Heart left ventricle (tissue), 16 donors: ENCODE measurements at places on chromosomes 7 and 10. TPM values are rescaled to one million over a fixed set of nuclear protein-coding genes. Genes with fewer than 3 reads are reported as not detected.

DNA sequence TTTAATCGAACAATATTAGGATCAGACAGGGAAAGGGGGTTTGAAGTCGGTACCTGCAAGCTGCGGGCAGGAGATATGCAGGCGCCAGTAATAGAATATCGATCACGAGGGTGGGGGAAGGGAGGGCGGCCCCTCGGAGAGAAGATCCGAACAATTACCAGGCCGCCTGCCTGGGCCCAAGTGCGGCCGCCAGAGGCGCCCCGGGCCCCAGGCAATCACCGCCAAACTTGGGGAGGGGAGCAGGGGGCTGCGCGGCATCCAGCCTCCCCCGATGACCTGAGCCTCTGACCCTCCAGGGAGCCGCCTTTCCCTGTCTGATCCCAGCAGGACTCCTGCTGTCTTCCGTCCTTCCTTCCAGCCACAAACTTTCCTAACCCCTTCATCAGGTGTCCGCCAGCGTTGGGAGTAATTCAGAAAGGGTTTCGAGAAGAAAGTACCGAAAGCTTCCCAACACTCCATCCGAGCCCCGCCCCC lies 1.1 kb downstream of the NKX1-2 start:
- no peak for DNase-seq

The RET gene
- 0.84 TPM for polyA plus RNA-seq

DNA sequence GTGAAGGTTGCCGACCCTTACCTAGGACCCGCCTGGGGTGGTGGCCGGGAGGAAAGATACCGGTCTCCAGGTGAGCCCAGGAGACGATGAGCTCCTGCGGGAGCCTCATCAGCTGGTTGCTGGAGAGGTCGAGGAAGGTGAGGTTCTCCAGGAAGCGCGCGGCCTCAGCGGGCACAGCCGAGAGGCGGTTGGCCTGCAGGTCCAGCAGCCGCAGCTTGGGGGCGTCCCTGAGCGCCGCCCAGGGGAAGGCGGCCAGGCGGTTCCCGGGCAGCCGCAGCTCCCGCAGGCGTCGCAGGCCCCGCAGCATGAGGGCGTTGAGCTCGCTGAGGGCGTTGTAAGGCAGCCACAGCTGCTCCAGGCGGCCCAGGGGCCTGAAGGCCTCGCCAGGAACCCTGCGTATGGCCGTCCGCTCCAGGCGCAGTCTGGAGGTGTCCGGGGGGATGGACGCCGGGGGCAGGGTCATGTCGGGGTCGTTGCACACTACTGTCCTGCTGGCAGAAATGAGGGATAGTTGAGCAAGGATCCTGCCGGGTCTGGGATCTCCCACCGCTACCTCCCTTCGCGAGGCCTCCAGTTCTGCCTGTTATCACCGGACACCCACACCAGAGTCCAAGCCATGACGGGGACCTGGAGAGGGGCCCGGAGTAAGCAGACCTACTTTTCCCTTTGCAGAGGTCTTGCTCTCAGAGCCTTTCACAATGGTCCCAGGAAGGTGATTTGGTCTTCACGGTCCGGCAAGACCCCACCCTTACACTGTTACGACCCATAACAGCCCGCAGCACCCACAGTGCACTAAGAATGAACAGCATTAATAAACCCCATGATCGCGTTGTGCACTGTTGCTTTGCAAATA lies 3.9 kb downstream of the LRIT1 start:
- peak; percentile 18 for DNase-seq

The CTAGE4 gene
- 0.03 TPM for polyA plus RNA-seq

DNA sequence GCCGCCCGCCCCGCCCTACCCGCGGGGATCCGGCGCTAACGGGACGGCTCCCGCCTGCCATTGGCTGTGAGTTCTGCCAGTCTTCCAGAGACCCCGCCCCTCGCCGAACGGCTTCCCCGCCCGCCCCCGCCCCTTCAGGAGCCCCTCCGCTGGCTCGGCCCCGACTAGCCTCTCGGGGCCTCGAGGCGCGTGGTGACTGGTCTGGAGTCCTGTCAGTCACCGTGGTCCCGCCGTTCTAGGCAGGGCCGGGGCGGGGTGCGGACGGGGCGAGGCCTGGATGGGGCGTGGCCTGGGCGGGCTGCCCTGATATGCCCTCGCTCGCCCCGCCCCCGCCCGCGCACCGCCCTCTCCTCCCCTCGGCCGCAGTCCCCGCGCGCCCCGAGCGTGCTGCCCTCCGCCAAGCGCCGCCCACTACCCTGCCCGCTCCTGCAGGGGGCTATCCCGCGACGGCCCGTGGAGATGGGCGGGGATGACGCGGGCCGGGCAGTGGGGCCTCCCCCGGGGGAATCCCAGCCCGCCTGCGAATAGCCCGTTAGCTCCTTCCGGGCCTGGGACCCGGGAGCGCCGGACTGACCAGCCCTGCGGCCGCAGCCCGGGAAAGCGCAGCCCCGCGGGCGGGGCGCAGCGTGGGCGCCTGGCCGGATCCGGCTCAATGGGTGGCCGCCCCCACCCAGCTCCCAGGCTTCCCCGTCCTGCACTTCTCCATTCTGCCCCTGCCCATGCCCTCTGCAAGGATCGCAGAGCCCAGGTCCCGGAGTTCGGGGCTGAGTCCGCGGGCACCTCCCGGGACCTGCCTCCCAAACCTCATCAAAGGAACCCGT lies 444 bp upstream of the HIP1 start:
- peak; percentile 100 for DNase-seq

DNA sequence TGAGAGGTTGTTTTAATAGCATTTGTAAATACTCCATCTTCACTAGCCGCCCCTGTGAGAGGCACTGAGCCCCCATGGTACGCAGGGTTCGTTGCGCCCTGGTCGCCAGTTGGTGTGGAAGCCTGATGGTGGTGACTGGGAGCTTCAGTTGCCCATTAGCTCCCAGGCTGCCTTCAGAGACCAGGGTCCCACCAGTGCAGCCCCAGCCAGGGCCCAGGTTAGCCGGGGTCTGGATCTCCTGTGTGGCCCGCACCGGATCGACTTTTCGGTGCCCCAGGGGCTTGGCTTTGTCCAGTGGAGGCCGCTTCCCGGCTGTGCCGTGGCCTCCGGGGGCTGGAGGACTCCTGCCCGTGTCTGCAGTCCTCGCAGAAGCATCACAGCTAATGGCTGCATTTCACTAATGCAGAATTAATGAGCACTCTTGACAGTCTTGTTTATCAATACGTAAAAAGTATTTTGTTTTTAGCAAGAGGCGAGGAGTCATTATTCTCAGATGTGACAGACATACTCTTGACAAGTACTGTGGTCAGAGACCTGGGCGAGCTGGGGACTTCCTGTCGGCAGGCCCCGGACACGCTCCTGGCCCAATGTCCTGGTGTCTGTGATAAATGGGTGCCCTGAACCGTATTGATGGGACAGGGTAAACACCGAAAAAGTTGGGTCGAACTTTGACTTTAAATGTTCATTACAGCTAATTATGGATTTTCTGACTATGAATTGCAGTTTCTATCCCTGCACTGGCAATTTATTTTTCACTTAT lies 99.8 kb downstream of the NKX6-2 start:
- DNase-seq = no peak

- DNase-seq = no peak
Observed at GRCh38 chr10:100655326-100655759, 90.0 kb upstream of the PAX2 start.

The SAP25 gene
- polyA plus RNA-seq = 0.65 TPM

DNA sequence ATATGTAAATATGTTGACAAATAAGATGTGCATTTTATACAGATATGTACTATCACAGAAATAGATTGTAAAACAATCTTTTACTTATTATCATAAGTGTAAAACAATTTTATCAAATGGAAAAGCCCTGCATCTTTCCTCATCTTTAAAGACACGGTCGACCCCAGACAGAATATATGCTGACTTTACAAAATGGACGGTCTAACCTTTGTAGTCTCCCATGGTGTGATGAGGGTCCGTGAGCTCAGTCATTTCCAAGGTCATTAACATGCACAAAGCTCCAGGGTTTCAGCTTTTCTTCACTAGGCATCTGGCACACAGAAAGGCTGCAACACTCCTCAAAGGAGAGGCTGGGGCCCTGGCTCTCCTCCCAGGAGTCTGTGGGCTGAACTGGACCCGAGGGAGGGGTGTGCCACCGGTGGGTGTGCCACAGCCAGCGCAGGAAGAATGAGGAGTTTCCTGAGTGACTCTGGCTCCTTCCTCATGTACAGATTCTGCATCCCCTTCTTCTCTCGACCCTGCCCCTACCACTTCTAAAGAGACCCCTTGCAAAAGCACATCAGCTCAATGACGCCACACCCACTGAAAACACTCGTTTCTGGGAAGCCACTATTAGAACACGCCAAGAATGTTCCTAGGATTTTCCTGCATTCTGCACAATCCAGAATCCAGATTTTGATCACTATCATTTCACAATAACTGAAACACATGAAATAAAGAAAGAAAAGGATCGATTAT lies 26.2 kb upstream of the ABLIM1 start:
- DNase-seq = peak; percentile 74

DNA sequence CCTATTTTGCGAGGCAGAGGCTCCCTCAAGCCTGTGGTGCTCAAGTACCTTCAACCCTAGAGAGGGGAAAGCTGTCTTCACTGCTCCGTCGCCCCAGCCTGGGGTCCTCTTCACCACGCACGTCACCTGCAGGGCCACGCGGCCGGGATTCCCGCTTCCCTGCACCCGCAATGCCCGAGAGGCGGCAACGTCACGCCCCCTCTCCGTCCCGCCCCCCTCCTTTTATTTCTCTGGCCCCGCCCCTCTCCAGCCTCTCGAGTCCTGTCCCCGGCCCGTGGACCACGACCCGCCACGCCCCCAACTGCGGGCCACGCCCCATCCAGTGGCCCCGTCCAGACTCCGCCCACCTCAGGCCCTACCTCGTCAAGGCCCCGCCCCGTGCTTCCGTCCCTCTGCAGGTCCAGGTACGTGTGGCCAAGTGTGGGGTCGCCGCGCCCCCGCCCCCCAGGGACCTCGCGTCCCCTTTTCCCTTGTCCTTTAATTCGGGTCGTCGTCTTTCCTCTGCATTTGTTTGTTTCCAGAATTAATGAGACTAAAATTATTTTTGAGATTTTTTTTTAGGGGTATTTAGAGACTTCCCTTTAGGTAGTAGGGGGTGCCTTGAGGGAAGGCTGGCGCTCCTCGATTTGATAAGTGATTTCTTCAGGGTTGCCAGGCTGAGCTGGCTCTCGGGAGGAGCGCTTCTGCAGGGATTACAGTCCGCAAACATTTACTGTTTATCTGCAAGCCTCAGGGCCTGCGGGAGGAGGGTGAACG lies 69.8 kb upstream of the BAIAP2L1 start:
- no peak for DNase-seq

- DNase-seq = peak; percentile 34
Observed at GRCh38 chr7:118195837-118196474, 12.0 kb downstream of the LSM8 start.

DNA sequence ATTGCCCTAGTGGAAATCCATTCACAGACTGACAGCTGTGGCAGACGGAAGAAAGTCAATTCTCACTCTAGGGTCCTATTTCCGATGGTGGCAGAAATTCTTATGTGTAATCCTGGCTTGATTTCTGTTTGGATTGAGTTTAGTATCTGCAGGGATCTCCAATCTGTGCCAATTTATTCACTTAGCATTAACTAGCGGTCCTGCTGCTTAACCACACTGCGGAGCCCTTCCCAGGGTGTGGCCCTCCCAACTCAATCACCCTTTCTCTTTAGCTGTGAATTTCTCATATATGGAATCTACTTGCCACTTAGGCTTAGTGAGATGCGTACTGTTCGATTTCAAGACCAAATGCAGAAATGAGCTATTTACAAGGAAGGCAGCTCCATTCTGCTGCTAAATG lies 215.7 kb downstream of the SFMBT2 start:
- no peak for DNase-seq

The TRPV5 gene
- not detected for polyA plus RNA-seq

DNA sequence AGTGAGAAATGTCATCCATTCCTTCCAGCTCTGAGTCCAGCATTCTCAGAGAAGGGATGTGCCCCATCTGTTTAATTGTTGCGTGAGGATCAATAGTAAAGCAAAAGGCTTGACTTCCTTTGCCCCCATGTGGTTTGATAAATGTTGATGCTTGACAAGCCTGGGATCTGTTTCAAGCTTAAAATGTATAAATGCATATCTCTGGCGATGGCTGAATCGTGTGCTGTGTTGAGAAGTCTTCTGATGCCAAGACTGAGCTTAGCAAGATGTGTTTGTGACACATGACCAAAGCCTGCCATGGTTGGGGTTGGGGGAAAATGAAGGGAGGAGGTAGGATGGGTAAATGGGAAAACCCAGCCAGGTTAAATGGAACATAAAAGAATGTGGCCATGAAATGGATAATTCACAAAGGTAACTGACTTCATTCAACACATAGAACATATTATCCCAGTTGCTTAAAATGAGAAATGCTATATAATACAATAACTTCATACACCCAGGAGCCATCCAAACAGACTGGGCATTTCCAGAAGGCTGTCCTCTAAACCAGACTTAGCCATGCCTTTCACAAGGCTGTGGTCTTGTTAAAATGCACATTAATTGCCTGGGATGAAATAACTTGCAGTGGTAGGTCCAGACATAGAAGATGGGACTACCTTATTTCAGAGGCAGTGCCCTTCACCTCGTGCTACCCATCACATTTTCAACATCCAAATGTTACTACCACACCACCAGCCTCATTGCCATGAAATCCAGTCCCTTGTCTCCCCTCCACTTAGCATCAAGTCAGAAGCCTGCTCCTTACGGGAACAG lies 147.3 kb upstream of the PDE1C start:
- DNase-seq = no peak

GRCh38 chr7:90244909-90245851 lies at the start of gene CFAP69:
Gene CFAP69 (plus strand): TSS chr7:90245174. CDS start chr7:90245425, 251 bp downstream.
- DNase-seq = peak; percentile 90

The ZNF655 gene
- polyA plus RNA-seq = 36.1 TPM

DNA sequence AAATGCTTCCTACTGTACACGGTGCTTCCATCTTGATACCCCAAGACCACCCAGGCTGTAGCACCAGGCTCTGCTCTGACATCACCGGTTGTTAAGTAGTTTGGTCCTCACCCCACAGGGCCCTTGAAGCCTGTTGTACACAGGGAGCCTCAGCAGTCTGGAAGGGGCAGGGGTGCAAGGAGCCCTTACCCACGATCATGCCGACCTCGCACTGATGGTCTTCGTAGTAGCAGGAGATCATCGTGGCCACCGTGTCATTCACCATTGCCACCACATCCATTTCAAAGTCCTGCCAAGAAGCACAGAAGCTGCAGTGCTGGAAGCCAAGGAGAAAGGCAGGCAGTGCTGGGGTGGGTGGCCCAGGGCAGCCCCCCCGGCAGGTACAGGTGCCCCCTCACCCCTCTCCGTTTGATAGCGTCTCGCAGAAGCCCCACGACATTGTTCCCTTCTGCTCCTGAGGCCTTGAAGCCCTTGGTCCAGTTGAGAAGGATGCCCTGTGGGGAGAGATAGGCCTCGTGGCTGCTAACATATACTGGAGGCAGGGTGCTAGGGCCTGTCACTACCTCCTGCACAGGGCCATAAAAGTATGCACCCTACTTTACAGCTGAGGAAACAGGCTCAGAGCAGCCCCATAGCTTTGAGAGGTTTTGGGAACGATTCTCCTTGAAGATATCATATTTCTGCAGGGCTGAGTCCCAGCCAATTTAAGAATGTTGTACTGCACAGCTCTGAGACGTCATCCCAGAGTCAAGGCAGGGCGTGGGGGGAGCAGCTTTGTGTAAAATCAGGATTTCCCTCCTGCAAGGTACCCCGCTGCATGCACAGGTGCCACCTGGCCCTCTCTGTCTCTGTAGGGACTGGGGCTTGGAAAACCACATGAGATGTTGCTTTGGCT lies 8.7 kb upstream of the MYL7 start:
- no peak for DNase-seq
